AG08396 (cell line): ENCODE measurements at places on chromosomes 2 and 18.
A peak's percentile ranks its signal among the peaks of the same experiment; 100 is the strongest.

GRCh38 chr2:233851169-233851568 lies 3.2 kb downstream of the HJURP start:
- DNase-seq = no peak

DNA sequence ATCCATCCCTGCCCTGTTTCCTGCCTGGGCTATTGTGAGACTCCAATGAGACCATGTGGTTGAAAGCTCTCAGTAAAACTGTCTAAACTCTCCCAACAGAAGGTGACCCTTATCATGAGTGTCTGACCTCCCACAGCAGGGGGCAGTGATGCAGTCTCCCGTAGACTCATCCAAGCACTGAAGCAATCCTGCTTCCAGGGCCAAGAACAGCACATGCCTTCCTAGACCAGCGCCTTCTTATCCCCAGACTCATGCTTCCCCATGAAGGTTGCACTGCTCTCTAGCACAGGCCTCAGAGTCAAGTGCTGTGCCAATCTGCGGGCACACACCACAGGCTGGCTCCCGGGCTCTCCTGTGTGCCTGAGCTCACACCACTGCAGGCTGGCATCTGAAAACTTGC lies 112.3 kb downstream of the TNS1 start:
- peak; percentile 77 for DNase-seq

GRCh38 chr2:233421091-233421816 lies 67.0 kb downstream of the DGKD start:
- DNase-seq = no peak

GRCh38 chr2:171147081-171147480 lies 13.6 kb downstream of the TLK1 start:
- DNase-seq = no peak

DNA sequence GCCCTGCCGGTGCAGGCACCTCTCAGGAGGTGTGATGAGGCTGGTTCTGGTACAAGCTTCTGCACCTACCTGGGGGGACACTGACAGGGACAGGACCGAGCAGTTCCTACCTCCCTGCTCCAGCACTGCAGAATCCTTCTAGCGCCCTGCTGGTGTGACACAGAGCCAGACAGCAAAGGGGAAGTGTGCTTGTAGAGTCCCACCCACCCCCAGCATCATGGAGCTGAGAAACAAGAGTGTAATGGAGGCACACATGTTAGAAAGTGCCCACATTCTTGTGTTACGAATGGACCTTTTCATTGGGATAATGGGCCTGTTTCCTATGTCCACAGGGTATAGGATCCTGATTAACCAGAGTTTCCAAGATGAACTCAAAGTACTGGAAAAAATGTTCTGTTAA lies 38.3 kb downstream of the OXER1 start:
- no peak for DNase-seq

- peak; percentile 38 for DNase-seq
Measured at GRCh38 chr2:10810202-10811161, 2.1 kb downstream of the PDIA6 start.

- DNase-seq = no peak
Measured at GRCh38 chr2:18849841-18850578, 260.6 kb upstream of the NT5C1B start.

- DNase-seq = peak; percentile 71
Measured at GRCh38 chr2:237459741-237460174, 27.3 kb upstream of the MLPH start.

GRCh38 chr18:10872304-10872703 lies 277.1 kb downstream of the PIEZO2 start:
- DNase-seq = no peak

- DNase-seq = peak; percentile 90
Measured at GRCh38 chr2:113240150-113240914, 38.4 kb downstream of the PAX8 start.

DNA sequence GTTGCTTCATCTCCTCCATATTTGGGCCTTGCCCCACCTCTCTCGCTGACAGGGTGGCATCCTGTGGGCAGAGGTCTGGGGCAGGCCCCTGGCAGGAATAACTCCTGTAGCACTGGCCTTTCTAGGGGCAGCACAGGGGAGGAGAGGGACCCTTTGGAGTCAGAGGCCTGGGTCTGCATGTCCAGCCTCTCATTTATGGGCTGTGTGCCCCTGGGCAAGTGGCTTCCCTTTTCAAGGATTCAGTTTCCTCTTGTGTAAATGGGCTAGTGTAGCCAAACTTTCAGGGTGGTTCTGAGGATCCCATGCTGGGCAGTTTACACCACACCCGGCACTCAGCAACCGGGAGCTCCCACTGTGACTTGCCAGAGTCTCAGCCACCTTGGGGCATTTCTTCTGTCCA lies 23.4 kb downstream of the ADRA2B start:
- DNase-seq = no peak

- DNase-seq = no peak
Measured at GRCh38 chr2:150486539-150487484, 655 bp downstream of the RND3 start.

GRCh38 chr18:46627136-46627535 lies 29.9 kb downstream of the LOXHD1 start:
- no peak for DNase-seq

DNA sequence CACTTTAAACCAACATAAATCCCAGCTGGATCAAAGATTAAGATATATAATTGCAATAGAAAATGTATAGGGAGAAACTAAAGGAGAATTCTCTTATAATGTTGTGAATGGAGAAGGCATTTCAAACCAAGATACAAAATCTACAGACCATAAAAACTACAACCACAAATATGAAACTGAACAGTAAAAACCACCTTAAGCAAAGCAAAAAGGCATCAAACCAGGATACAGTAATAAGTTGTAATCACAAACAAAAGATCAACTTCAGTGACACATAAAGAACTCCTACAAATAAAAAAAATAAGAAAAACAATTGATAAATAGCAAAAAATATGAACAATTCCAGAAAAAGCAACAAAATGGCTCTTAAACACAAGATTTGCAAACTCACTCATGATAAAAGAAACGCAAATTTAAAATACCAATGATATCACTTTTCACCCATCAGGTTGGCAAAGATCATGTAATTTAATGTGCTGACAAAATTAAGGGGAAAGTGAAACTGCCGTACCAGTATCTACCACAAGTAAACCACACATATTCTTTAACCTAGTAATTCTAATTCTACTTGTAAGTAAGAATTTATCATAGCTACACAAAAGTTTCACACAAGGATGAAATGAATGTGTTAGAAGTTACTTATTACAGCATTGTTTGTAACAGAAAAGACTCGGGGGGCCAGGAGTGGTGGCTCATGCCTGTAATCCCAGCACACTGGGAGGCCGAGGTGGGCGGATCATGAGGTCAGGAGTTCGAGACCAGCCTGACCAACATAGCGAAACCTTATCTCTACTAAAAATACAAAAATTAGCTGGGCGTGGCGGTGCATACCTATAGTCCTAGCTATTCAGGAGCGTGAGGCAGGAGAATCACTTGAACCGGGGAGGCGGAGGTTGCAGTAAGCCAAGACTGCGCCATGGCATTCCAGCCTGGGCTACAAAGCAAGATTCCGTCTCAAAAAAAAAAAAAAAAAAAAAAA lies 101.9 kb downstream of the USP34 start:
- DNase-seq = no peak

- DNase-seq = no peak
Measured at GRCh38 chr2:122692400-122693083, 937.1 kb downstream of the TSN start.

- no peak for DNase-seq
Measured at GRCh38 chr2:240791821-240792628, 28.0 kb downstream of the KIF1A start.

- no peak for DNase-seq
Measured at GRCh38 chr18:47683774-47684173, 246.7 kb downstream of the SMAD2 start.

GRCh38 chr18:48320639-48320945 lies 88.6 kb downstream of the ZBTB7C start:
- no peak for DNase-seq

- DNase-seq = peak; percentile 20
Measured at GRCh38 chr18:51196118-51196810, 1.2 kb downstream of the MEX3C start.

- no peak for DNase-seq
Measured at GRCh38 chr2:19731037-19731436, 170.7 kb downstream of the TTC32 start.

DNA sequence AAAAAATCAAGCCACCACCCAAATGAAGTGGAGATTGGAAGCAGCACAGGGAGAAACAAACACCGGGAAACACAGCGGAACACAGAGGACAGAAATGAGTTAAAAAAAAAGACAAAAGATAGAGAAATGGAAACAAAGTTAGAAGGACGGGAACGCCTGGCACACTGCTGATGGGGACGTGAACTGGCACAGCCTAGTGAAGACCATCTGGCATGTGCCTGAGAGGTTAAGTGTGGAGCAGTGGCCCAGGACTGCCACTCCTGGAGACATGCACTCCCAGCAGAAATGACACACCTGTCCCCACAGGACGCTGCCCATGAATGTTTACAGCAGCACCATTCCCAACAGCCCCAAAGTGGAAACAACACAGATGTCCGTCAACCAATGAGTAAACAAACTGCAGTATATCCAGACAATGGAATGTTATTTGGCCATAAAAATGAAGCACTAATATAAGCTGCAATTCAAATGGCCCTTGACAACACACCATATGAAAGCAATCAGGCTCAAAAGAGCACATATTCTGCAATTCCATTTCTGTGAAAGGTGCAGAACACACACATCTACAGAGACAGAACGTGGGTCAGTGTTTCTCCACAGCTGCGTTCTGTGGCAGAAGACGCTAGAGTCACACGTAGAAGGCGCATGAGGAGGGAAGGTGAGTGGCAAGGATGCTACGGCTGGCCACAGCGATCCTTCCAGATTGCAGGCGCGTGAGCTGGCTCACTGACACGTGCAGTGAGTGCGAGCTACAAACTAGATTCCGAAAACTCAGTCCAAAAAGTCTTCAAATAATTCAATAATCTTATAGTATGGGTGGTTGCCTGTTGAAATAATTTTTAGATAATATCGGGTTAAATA lies 24.6 kb downstream of the THAP4 start:
- DNase-seq = peak; percentile 30

GRCh38 chr2:236867441-236868260 lies 218.0 kb upstream of the COPS8 start:
- DNase-seq = no peak

DNA sequence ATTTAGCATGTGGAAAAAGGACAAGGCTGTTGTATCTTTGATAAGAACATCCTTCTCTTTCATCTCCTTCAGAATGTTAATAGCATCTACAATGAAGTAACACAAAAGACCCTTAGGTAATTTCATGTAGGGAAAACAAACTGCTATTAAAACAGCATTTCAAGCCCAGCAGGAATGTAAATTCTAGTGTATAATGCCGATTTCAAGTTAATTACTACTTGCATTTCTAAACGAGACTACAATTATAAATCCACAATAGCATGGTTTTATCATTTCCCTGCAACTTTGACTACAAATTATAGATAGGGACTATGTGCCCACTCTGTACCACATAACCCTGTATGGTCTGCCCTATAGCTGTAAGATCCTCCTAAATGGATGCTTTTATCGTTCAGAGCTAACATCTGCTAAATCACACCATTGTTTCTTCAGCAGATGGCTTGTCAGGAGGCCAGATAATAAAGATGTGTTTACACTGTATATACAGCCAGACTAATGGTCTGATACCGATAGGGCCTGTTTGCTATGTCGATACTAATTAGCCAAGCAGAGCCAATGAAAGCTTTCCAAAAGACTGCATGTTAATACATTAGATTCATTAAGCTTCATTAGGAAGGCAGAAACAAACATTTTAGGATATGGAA lies 51.9 kb downstream of the LRPPRC start:
- no peak for DNase-seq

- no peak for DNase-seq
Measured at GRCh38 chr2:224055101-224055500, 16.0 kb upstream of the SERPINE2 start.

GRCh38 chr2:159129269-159129668 lies 157.2 kb downstream of the WDSUB1 start:
- no peak for DNase-seq

- no peak for DNase-seq
Measured at GRCh38 chr2:10889651-10890215, 22.0 kb upstream of the KCNF1 start.

- DNase-seq = no peak
Measured at GRCh38 chr2:167297292-167297691, 409.0 kb downstream of the XIRP2 start.

GRCh38 chr2:132949108-132949507 lies 279.1 kb upstream of the LYPD1 start:
- no peak for DNase-seq

- DNase-seq = peak; percentile 18
Measured at GRCh38 chr2:32061973-32062861, 1.1 kb upstream of the SPAST start.

GRCh38 chr2:39998617-39999016 lies 219.6 kb upstream of the THUMPD2 start:
- no peak for DNase-seq

DNA sequence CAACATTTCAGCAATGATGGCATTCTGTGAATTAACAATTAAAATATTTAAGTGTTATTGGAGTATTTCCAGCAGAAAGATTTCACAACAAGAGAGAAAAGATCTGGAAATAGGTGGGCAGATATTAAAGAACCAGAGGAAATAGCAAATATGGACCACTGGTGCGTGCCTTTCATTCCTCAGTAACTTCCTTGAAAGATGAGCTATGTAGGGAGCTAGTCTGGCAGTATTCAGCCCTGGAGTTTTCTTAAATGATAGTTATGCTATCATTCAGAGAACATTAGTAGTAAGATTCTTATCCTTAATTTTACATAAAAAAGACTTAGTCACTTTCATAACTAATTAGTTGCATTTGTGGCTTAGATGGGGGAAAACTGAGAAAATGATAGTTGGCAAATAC lies 41.5 kb downstream of the TANC1 start:
- no peak for DNase-seq

DNA sequence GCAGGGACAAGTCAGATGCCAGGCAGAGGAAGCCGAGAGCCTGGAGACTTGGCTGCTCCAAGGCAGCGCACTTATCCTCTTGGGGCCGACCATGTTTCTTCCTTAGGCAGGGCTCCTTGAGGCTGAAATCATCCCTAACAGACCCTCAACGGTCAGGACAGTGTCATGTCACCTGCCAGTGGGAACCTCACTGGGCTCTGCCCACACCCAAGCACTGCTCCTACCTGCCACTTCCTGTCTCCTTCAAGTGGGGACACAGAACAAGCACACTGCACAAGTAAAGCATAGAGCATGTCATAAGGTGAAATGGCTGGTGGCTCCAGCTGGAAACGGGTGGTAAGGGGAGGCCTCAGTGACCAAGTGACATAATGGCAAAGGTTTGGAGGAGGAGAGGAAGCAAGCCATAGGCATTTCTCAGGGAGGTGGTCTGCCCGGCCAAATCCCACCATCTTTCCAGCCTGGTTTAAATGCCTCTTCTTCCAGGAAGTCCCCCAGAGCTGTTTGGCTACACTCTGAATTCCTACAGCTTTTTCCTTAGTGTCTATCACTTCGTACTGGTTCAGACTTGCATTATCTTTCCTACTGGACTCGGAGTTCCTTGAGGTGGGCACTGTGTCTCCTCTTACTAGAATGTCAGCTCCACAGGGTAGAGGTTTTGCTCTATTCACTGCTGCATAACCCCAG lies 7.3 kb upstream of the ATOH8 start:
- DNase-seq = no peak
